Left renal pelvis (tissue), 4 donors: ENCODE measurements at places on chromosomes 2 and 18.

DNA sequence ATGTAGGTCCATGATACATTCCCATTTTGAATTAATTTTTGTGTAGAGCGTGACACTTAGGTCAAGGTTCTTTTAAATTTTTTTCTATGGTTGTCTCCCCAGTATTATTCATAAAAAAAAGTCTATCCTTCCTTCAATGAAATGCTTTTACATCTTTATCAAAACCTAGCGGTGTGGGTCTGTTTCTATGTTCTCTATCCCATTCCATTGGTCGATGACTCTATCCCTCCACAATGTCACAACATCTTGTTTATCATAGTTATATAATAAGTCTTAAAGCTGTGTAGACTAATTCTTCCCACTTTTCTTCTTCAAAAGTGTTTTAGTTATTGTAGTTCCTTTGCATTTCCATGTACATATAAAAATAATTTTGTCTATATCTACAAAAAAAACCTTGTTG, 47.2 kb upstream of the GPR17 start:
- no peak for DNase-seq

- no peak for DNase-seq
Observed at GRCh38 chr18:63185984-63186383, 133.6 kb downstream of the BCL2 start.

DNA sequence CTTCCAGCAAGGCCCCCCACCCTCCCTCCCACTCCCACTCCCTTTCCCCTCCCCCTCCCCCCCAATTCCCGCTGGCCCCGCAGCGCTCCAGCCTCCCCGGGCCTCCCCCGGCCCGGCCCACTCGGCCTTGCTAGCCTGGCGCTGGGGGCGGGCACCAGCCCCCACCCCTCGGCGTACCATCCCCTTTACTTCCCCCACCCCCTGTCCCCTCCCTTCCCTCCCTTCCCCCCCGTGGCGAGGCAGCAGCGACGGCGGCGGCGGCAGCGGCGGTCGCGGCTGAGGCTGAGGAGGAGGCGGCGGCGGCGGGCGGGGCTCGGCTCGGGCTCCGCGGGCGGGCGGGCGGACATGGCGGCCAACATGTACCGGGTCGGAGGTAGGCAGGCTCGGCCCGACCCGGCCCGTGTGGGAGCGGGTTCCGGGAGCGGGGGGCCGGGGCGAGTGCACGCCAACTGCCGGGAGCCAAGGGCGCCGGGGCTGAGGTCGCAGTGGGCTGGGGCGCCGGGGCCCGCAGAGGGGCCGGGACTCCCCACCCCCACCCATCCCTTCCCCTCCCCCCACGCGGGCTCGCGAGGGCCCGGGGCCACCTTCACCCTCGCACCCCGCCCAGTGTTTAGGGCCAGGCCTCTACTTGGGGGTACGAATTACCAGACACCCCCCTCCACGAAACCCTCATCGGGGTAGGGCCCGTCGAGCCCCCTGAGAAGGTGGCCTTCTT, at the start of gene MTA3:
TSS of gene MTA3 (plus strand) at position 232 of the 715 bp plus-strand sequence. CDS start at position 346, 114 bp downstream.
- no peak for DNase-seq

GRCh38 chr2:16375351-16375750, 290.3 kb downstream of the CYRIA start:
- no peak for DNase-seq

DNA sequence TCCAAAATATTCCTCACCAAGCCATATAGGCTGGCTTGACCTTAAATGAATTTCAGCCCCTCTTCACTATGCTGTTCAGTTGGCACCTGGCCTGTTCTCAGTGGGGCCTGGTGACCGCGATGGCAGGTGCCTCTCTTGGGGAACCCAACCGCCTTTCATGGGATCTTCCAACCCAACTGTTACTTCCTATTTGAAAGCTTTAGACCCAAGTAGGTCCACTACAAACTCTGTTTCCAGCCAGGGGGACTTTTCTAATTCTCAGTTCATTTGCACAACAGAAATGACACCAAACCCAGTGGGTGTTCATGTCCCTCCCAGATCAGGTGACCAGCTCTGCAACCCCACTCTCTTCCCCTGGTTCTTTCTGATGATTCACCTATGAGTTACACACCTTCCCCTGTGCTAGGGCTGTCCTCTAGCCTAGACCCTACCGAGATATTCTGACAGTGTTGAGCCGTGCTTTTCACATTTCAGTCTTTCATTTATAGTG, 35.6 kb upstream of the NDUFV2 start:
- no peak for DNase-seq

DNA sequence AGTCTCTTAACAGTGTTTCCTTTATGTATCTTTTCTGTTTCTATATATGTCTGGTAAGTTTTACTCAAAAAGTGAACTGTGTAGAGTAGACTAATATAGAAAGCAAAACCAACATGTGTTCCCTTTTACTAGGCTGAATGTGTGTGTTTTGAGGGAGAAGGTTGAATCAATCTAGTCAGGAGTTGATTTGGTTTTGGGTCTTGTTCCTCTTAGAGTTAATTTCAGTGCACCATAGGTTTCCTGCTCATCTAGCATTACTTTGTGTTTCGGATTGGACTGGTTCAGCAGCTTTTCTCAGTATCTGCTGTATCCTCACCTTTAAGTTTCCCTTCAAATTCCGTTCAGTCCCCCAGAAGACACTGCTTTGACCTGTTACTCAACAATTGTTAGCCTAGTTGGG, 52.0 kb upstream of the TRIM43 start:
- DNase-seq: no peak
